ENCODE measurements at places on chromosomes 2 and 18. TPM values are rescaled to one million over a fixed set of nuclear protein-coding genes. Genes with fewer than 3 reads are reported as not detected.
A peak's percentile ranks its signal among the peaks of the same experiment; 100 is the strongest.

DPP4 gene
- 31.6 TPM for polyA plus RNA-seq

MARCO gene
- not detected for polyA plus RNA-seq

DNA sequence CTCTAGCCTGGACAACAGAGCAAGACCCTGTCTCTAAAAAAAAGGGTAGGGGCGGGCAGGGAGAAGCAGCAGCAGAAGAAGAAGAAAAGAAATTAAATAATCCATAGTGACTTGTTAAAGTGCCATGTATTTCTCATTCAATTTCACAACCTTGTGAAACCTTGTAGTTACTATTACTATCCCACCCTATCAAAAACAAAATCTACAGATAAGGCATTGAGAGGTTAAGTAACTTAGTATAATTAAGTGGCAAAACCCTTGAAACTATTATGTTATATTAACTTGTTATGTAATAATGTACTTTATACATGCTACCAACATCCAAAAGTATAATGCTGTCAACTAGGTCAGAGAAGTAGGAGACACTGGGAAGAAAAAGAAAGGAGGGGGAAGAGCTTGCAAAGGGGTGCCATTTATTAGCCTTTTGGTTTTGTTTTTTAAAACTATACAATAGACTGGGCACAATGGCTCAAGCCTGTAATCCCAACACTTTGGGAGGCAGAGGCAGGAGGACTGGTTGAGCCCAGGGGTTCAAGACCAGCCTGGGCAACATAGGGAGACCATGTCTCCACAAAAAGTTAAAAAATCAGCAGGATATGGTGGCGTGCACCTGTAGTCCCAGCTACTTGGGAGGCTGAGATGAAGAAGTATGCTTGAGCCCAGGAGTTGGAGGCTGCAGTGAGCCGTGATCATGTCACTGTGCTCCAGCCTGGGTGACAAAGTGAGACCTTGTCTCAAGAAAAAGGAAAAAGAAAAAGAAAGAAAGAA is 11.3 kb downstream of the TLK1 start:
- DNase-seq, result no peak

DCTN1 gene
- 171 TPM for polyA plus RNA-seq

DNA sequence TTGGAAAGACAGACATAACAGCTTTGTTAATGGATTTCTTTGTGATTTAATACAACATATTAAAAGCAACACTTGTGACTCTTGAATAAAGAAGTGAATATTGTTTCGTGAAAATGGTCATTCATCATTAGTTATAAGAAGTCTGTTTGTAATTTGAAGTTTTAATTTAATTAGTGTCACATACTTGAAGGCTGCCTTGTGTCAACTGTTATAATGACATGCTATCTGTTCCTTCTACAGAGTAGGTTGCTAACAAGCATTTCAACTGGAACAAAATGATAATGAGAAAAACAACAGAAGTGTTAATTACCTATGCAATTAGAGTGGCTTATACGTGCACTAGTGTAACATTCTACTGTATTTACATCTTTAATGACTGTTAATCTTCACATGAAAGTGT is 624.7 kb downstream of the LRP1B start:
- no peak for DNase-seq

GRCh38 chr18:65737471-65737955 is 13.3 kb upstream of the CDH7 start:
- DNase-seq, result no peak

DNA sequence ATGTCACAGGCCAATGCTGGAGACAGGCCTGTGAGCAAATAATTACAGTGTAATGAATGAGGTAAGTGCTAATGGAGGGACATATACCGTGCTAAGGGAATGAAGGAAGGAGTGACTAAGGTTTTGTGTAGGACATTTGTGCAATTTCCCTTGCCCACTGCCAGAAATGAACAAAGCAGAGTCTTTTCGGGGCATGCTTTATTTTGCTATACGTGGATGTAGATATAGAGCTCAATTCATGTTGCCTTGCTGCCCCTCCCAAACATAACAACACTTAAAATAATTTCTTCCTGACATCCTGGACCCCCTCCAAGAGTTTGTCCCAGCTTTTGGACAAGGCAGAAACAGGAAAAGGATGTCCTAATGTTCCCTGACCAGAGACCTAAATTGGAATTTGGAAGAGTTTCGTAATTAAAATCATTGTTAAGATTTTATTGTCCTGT is 23.7 kb upstream of the CD28 start:
- peak; percentile 95 for DNase-seq

CYRIA gene
- not detected for polyA plus RNA-seq

DNA sequence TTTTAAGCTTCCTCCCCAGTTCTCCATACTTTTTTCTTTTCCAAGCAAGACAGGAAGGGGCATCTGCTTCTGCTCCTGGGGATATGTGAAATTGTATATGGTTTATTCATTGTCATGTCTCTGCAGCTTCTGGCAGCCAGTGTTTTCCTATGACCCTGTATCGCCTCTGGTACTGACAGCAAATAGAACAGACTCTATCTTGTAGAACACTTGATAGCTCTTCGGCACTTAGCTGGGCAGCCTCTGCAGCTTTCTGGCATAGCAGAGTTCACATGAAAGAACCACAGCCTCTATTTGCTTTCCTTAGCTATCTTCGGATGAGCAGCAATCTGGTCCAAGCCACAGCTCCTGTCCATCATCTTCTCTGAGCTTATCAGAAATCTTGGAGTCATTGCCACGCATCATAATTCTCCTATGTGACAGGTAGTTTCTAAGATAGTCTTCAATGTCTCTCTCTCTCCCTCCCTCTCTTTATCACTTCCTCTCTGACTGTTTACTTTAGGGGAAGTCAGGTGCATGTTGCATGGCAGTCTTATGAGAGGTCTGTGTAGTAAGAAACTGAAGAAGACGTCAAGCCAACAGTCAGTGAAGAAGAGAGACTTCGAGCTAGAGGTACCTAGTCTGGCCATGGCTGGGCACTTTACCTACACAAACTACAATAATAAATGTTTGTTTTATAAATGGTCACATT is 627.7 kb upstream of the CDH2 start:
- no peak for DNase-seq

- no peak for DNase-seq
These were observed 26.4 kb upstream of the CYTIP start for GRCh38 chr2:157470321-157470720.

- no peak for DNase-seq
These were observed 25.8 kb upstream of the NRP2 start for GRCh38 chr2:205656461-205656860.

- DNase-seq, result no peak
These were observed 138.1 kb upstream of the CHAC2 start for GRCh38 chr2:53629501-53629900.

DNA sequence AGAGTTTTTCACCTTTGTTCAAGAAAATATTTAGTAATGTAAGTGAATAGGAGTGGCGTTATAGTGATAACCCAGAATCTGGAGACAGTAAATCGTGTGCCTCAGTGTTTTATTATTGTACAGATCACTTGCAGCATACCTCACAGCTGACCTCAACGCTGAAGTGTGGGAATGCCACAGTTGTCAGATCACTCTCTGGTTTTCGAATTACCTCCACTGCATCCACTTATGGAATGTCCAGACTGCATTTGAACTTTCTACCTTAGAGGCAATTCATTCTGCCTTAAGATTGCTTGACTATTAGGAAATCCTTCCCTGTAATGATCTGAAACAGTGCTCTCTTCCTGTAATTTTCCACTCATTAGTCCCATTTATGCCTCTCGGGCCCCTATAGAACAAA is 164.5 kb upstream of the ALPP start:
- DNase-seq, result no peak

DNA sequence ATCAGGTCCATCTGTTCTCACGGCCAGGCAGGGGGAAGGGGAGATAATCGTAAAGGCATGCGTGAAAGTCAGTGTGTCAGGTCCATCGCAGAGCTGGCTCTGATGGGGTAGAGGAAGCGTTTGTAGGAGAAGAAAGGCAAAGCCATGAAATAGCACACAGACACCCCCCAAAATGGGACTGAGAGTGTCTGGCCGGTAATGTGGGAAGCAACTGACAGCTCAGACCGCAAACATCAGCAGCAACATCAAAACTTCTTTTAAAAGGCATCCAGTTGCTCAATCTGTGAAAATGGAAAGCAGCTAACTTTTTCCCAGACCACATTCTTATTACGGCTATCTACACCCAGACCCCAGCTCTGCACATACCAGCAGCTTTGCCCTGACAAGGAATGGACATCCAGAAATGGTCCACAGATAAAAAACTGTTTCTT is 232.6 kb downstream of the EN1 start:
- DNase-seq, result peak; percentile 35
